Activated CD8-positive, alpha-beta memory T cell treated with anti-CD3 and anti-CD28 coated beads for 48 hours (primary cell): ENCODE measurements at places on chromosomes 13 and 19.

GRCh38 chr19:15251749-15252397 lies 19.6 kb upstream of the EPHX3 start:
- DNase-seq: no peak

DNA sequence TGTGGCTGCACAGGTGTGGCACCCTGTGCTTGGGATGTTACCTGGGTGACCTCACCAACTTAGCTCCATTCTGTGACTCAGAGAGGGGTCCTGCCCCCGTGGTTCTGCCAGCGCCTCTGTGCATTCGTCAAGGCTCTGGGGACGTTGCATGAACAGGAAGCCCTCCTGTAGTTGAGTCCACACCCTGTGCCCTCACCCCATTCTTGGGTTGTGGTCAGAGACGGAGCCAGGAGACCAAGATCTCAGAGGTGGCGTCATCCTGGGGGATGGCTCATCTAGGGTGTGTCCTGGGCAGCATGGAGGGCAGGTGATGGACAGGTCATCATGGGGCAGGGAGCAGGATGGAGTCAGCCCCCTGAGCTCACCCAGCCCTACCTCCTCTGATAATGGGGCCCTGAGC lies 2.5 kb downstream of the COX6B2 start:
- DNase-seq: no peak

- no peak for DNase-seq
Observed at GRCh38 chr13:105787632-105788031, 747.8 kb downstream of the EFNB2 start.

GRCh38 chr19:43905897-43906296 lies 29.2 kb downstream of the ZNF45 start:
- DNase-seq: no peak

DNA sequence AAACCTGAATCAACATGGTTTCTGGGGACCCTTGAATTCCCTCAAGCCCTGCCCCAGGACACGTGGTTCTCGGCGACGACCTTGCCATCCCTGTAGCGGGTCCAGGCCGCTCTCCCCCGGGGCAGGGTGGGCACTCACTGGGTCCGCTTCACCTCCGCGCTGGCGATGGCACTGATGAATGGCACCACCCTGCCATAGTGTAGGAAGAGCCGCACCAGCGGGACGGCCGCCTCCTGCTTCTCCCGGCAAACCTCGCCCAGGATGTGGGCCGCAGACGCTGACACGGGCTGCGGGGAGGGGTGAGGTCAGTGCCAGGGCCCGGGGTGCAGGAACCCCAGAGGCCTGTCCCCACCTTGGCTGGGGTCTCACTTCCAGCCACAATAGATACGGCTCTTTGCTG lies 44.1 kb upstream of the C13orf46 start:
- DNase-seq: no peak

DNA sequence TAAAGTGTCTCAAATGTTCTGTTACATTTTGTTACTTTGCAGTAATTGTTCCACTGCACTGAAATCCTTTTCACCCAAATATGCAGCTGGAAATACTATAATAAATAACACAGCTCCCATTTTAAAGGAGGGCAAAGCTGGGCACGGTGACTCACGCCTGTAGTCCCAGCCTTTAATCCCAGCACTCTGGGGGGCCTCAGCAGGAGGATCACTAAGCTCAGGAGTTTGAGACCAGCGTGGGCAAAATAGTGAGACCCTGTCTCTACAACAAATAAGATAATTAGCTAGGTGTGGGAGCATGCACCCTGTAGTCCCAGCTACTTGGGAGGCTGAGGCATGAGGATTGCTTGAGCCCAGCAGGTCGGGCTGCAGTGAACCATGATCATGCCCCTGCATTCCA lies 7.5 kb upstream of the UBAC2 start:
- DNase-seq: no peak

GRCh38 chr19:12783849-12784393 lies 7.4 kb upstream of the JUNB start:
- no peak for DNase-seq

GRCh38 chr13:50801087-50801931 lies 42.2 kb downstream of the DLEU7 start:
- peak; percentile 24 for DNase-seq

GRCh38 chr13:44191504-44192171 lies 182.0 kb upstream of the SERP2 start:
- no peak for DNase-seq

DNA sequence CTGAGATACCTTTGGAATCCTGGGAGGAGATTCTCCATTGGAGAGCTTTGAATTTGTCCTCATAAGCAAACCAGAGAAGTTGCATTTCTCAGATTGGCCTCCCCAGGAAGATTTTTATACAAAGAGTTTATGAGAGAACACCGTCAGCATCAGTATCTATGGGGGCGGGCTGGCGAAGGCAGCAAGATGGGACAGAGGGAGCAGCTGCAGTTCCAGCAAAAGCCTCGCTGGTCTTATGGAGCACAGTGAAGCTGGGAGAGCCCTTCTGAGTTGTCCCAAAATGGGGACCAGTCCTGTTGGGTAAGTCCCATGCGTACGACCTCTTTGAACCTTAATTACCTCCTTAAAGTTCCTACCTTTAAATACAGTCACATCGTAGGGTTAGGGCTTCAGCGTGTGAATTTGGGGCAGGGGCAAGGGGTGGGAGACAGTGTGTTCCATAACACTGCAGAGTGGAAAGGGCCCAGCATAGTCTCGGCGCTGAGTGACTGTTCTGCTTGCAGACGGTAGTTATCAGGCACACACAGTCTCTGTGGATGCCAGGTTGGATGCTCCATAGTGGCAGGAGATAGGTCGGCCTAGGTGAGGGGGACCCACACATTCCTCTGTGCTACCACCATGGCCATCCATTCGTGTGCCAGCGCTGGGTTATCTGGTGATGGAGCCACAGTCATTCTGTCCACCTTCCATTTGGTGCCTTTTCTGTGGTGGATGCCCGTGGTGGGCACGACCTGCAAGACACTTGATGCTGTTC lies 34.9 kb upstream of the GPR183 start:
- DNase-seq: no peak

GRCh38 chr13:86462011-86462410 lies 662.8 kb upstream of the SLITRK6 start:
- no peak for DNase-seq

DNA sequence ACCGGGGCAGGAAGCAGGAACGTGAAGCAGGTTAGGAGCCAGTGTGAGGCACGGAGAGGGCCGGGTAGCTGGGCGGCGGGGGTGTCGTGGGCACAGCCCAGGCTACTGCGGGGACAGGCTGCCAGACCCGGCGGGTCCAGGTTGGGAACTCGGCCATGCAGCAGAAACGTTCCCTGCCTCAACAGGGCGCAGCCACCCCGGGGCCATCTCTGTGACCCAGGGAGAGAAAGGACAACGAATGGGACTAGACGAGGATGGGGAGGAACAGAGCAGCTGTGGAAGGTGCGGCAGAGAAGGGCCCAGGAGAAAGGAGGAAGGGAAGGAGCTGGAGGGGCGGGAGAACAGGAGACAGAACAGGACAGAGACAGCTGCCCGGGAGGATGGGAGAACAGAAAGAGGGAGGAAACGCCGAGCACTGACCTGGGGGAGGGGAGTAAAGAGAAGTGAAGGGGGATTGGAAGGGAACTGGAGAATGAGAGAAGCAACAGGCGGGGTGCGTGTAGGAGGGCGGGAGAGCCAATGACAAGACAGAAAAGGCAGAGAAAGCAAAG lies 12.9 kb upstream of the GARIN5A start:
- no peak for DNase-seq

DNA sequence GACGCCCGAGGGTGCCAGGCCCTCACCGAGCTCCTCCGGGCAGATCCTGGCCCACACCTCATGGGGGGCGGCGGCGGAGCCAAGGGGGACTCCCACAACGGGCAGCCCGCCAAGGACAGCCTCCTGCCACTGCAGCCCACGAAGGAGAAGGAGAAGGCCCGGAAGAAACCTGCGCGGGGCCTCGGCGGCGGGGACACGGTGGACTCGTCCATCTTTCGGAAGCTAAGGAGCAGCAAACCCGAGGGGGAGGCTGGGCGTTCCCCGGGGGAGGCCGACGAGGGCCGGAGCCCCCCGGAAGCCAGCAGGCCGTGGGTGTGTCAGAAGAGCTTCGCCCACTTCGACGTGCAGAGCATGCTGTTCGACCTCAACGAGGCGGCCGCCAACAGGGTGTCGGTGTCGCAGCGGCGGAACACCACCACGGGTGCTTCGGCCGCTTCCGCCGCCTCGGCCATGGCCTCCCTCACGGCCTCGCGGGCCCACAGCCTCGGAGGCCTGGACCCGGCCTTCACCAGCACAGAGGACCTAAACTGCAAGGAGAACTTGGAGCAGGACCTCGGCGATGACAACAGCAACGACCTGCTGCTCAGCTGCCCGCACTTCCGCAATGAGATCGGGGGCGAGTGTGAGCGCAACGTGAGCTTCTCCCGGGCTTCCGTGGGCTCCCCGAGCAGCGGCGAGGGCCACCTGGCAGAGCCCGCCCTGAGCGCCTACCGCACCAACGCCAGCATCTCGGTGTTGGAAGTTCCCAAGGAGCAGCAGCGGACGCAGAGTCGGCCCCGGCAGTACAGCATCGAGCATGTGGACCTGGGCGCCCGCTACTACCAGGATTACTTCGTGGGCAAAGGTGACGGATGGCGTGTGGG lies 141.5 kb downstream of the DPF1 start:
- no peak for DNase-seq

GRCh38 chr13:73201626-73202025 lies 142.8 kb downstream of the KLF5 start:
- no peak for DNase-seq

- DNase-seq: no peak
Observed at GRCh38 chr19:21850656-21851255, 14.8 kb upstream of the ZNF43 start.

GRCh38 chr19:7862413-7862951 lies 11.7 kb downstream of the PRR36 start:
- DNase-seq: no peak

- DNase-seq: no peak
Observed at GRCh38 chr19:39381910-39382611, 8.8 kb downstream of the PAF1 start.

GRCh38 chr13:45512098-45512496 lies 47.4 kb downstream of the COG3 start:
- DNase-seq: no peak

DNA sequence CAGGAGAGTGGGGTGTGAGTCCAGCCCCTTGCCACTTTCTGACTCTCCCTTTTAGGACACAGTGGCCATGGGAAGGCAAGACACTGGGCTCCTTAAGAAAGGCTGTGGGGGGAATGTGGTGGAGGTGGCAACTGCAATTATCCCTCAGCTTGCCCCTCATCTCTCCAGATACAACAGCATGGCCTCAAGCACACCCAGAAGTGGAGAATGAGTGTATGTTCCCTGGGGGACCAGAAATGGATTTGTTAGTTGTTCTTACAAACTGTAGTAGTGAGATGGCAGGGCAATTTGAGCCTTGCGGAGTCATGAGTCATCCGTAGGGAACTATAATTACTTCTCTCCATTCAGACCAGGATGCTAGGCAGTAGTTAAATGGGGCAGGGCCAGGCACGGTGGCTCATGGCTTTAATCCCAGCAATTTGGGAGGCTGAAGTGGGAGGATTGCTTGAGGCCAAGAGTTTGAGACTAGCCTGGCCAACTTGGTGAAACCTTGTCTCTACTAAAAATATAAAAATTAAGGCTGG lies 25.6 kb upstream of the CXCL17 start:
- DNase-seq: no peak
